Naive thymus-derived CD8-positive, alpha-beta T cell (primary cell): ENCODE measurements at places on chromosomes 6 and 20. TPM values are rescaled to one million over a fixed set of nuclear protein-coding genes. Genes with fewer than 3 reads are reported as not detected.

DNA sequence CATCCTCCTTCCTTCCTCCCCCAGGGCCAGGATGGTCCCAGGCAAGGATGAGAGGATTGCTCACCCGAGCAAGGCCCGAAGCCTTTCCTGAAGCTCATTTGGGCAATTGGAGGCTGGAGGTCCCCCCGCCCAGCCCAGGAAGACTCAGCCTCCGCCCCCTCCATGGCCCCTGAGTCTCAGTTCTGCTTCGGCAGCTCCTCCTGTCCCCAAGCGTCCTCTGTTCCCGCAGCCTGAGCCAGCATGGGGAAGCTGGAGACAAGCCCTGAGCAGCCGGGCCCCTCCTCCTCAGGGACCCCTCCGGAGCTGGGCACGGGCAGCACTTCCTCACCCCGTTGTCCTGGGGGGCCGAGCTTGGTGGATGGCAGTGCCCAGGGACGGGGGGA lies 26.0 kb downstream of the SLC17A9 start:
- peak overlapping the region; percentile 65 for H3K27ac ChIP-seq
- no peak for DNase-seq
- H3K27me3 ChIP-seq: peaks cover 48% of the 10 kb centered on the region
- H3K4me1 ChIP-seq: peaks cover 34% of the 10 kb centered on the region

DNA sequence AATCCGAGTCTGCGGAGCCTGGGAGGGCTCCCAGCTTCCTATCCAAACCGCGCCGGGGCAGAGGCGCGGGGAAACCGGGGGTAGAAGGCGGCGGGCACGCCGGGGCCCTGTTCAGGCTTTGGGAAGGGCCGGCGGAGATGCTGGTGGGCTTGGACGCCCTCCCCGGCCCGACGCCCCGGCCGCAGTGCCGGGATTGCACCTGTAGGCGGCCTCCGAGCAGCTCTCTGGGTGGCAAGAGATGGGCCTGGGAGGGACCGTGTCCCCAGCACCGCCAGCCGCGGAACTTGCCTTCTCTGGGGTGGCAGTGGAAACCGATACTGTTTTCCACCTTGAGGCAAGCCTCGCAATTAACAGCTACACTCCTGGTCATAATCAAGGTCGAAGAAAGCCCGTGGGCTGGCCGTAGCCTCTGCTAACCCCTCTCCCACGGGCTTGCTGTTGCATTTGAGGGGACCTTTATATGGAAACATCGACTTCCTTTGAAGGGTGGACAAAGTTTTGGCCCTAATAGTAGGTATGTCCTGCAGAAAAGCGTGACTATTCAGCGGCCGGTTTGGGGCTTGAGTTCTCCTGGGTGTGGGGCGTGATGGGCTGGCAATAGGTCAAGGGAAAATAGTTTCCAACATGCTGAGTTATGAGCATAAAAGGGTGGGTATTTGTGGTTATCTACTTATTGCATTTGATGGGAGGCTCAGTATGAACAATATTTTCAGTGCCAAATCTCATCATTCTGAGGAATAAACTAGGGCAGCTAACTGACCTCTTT lies 1.1 kb upstream of the JAG1 start:
- peaks cover 61% of the 10 kb centered on the region for H3K27me3 ChIP-seq
- H3K4me3 ChIP-seq: peak overlapping the region; percentile 78
- no peak for DNase-seq
- no peak overlapping the region for H3K27ac ChIP-seq
- H3K4me1 ChIP-seq: peaks cover 24% of the 10 kb centered on the region

SAMD10 gene
- 9.3 TPM for total RNA-seq

LAMA4 gene
- not detected for total RNA-seq

DNA sequence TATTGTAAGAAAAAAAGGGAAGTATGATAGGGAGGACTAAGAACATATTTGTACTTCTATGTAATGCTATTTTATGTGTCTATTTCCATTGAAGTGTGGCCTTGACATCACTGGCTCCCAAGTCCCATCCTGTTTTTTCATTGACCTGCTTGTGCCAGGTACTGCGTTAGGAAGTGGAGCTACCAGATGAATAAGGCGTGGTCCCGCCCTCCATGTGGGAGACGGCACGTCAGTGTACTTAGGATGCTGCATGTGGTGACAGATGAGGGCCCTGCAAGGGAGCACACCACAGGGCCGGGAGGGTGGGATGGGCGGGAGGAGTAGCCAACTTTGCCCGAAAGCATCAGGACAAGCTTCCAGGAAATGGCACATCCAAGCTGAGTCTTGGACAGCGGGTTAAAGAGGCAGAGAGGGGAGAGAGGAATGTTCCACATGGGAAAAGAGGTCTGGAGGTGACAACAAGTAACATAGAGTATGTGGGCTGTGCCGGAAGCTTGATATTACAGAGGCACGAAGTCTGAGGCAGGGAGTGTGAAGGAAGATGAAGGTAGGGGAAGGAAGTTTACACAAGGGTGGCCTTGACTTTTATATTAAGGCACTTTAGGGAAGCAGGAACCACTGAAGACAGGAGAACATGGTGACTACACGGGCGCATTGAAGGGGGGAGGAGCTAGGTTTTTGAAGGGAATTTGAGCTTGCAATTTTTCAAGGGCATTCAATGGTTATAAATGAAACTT lies 140.6 kb downstream of the MTHFD1L start:
- H3K27ac ChIP-seq: no peak overlapping the region
- no peaks in the 10 kb centered on the region for H3K27me3 ChIP-seq
- no peak overlapping the region for H3K4me3 ChIP-seq
- H3K4me1 ChIP-seq: no peaks in the 10 kb centered on the region
